AG04450 (cell line): ENCODE measurements at places on chromosomes 3 and 15. TPM values are rescaled to one million over a fixed set of nuclear protein-coding genes. Genes with fewer than 3 reads are reported as not detected.

KCNAB1 gene
- polyA plus RNA-seq, result 0.07 TPM in 1 of 2 replicates, not detected in the other

ABI3BP gene
- 5.3 and 9.3 TPM in 2 replicates for polyA plus RNA-seq

CEMIP gene
- polyA plus RNA-seq, result 221 and 231 TPM in 2 replicates

SLC6A1 gene
- polyA plus RNA-seq, result not detected in 2 replicates

LIPH gene
- polyA plus RNA-seq, result 0.02 and 0.06 TPM in 2 replicates
